ENCODE measurements at places on chromosomes 13 and 19.
A peak's percentile ranks its signal among the peaks of the same experiment; 100 is the strongest.

- no peak for DNase-seq
Measured at GRCh38 chr19:44930088-44930487, 11.9 kb upstream of the APOC4 start.

DNA sequence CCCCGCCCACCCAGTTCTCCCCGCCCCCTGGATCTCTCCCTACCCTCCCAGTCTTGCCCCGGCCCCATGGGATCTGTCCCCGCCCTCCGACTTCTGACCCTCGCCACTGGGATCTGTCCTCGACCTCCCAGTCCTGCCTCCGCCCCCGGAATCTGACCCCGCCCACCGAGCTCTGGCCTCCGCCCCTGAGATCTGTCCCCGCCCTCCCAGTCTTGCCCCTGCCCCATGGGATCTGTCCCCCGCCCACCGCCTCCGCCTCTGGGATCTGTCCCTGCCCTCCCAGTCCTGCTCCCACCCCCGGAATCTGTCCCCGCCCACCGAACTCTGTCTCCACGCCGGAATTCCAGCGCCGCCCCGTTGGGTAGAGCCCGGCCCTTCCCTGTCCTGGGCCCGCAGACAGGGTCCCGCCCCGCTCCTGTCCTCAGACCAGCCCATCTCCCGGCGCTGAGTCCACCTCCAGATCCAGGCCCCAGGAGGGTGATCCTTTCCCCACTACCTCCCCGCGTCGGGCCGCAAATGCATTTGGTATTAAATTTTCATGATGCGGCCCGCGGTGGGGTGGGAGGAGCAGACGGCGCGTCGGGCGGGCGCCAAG is 1.5 kb upstream of the SLC17A7 start:
- DNase-seq: peak; percentile 77

- no peak for DNase-seq
Measured at GRCh38 chr19:18762125-18763023, 28.7 kb downstream of the COMP start.

- DNase-seq: no peak
Measured at GRCh38 chr13:84999252-84999651, 800.0 kb downstream of the SLITRK6 start.

DNA sequence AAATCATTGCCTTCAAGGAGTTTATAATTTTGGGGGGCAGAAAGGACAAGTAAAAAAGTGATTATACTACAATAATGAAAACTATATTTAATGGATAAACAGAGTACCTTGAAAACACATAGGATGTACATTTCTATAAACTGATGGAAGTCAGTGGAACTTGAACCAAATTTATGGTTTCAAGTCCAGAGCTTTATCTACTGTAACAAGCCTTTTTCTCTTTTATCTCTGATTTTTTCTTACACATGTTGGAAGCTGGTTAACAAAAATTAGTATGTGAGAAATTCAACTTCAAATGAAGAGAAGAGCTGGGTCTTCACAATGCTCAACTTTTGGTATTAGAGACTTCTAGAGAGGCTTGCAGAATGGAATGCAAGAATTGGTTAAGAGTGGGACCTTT is 393.6 kb downstream of the LMO7 start:
- DNase-seq: no peak
